ENCODE measurements at places on chromosomes 12 and 14. TPM values are rescaled to one million over a fixed set of nuclear protein-coding genes. Genes with fewer than 3 reads are reported as not detected.

Gene TMX1
- total RNA-seq: 10.2 TPM

Gene LRIG3
- not detected for total RNA-seq

Gene NDRG2
- 18.9 TPM for total RNA-seq

Gene SLCO1A2
- total RNA-seq: not detected

Gene PZP
- not detected for total RNA-seq

Gene ARHGEF25
- total RNA-seq: 0.33 TPM

Gene KCNC2
- not detected for total RNA-seq

Gene PDE3A
- not detected for total RNA-seq

Gene MUCL1
- total RNA-seq: not detected

Gene RFLNA
- total RNA-seq: not detected

Gene MAGOHB
- total RNA-seq: 7.9 TPM

Gene AQP6
- total RNA-seq: not detected

Gene GALC
- 14.9 TPM for total RNA-seq

Gene C1QL4
- total RNA-seq: not detected

Gene RNASE7
- total RNA-seq: not detected

Gene DLK1
- total RNA-seq: not detected

Gene PLEKHG3
- 2.7 TPM for total RNA-seq

Gene SPX
- total RNA-seq: not detected

Gene PPFIA2
- total RNA-seq: not detected

Gene PTGDR
- total RNA-seq: 2.7 TPM

Gene DIO2
- not detected for total RNA-seq

Gene KLHL33
- 0.11 TPM for total RNA-seq

Gene KCNK10
- total RNA-seq: not detected

Gene ACTN1
- total RNA-seq: 153 TPM

Gene FGF23
- not detected for total RNA-seq

Gene IFNG-AS1
- 3.0 TPM for total RNA-seq

Gene NRDE2
- total RNA-seq: 23.0 TPM

Gene FCF1
- 34.0 TPM for total RNA-seq

Gene EIF2S3B
- total RNA-seq: 1.4 TPM

Gene OAS2
- 9.2 TPM for total RNA-seq

Gene CDKL1
- total RNA-seq: 1.2 TPM

Gene KRT7
- not detected for total RNA-seq

Gene FGD6
- 1.6 TPM for total RNA-seq

Gene ZC2HC1C
- not detected for total RNA-seq

Gene LYSET
- 2.4 TPM for total RNA-seq

Gene FOXA1
- total RNA-seq: not detected

Gene CISTR
- total RNA-seq: not detected
